HepG2 (cell line): ENCODE measurements at places on chromosomes 13 and 19. TPM values are rescaled to one million over a fixed set of nuclear protein-coding genes. Genes with fewer than 3 reads are reported as not detected.
A peak's percentile ranks its signal among the peaks of the same experiment; 100 is the strongest.

DNA sequence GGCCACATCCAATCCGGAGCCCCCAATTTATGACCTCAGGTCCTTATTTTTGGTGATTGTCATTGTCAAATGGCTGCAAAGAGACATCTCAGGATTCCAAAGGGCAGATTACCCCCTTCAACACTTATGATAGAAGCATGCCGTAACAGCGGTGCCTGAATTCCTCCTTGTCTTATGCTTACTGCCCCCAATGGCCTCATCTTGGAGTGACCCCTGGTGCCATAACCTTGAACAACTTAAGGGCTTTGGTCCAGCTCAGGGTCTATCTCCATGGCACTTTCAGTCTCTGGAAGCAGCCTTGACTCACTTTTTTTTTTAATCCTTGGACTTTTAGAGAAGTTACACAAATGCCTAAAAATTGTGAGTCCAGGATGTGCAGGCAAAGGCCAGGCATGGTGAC lies 171.6 kb upstream of the ZNF507 start:
- DNase-seq = no peak

DNA sequence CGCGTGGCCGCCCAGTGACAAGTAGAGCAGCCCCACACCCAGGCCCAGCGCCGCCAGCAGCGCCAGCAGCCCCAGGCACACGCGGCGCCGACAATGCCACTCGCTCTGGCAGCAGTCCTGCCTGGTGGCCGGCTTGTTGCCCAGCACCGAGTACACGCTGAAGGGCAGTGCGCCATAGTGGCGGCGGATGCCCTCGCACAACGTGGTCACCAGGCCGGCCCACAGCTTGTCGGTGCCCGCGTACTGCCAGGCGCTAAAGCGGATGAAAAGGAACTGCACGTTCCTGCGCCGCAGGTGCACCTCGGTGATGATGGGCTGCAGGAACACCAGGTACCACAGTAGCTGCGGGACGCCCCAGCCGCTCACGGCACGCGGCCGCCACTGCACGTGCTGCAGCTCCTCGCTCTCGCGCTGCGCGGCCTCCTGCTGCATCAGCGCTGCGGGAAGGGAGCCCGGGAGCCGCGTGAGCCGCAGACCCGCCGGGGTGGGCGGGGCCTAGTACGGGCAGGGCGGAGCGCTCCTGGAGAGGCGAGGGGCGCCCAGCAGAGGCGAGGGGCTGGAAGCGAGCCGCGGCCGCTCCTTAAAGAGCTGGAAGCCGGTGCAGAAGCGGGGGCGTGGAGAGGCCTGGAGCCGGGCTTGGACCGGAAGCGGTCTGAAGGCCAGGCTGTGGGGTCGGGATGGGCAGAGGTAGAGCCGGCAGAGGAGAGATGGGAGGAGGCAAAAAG lies 7.3 kb downstream of the NKPD1 start:
- DNase-seq = no peak

DNA sequence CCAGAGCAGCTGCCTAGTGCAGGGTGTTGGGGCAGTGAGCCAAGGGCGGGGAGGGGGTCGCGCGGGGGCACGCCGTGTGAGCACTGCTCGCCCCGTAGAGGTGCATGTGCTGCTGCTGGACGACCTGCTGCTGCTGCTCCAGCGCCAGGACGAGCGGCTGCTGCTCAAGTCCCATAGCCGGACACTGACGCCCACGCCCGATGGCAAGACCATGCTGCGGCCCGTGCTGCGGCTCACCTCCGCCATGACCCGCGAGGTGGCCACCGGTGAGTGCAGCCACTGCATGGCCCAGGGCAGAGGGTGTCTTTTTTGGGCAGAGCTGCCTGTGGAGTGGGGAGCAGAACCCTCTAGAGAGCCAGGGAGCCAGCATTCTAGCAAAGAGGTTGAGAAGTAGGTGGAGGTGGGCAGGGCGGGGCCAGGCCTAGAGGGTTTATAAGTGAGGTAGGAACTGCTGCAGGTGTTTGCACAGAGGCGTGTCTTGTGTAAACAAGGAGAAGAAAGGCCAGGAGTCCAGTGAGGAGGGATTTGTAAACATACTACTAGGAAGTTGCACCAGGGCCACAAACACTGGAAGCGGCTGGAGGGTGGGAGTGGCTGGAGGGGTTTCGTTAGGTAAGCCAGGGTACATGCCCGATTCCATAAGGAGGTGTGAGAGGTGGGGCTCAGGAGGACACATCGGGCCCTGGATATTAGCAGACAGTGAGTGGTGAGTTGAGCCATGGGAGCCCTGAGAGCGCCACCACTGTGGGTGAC lies 21.3 kb downstream of the ARHGEF1 start:
- DNase-seq = peak; percentile 92

- DNase-seq = no peak
These were observed 17.9 kb upstream of the FBL start for GRCh38 chr19:39864118-39864517.

DNA sequence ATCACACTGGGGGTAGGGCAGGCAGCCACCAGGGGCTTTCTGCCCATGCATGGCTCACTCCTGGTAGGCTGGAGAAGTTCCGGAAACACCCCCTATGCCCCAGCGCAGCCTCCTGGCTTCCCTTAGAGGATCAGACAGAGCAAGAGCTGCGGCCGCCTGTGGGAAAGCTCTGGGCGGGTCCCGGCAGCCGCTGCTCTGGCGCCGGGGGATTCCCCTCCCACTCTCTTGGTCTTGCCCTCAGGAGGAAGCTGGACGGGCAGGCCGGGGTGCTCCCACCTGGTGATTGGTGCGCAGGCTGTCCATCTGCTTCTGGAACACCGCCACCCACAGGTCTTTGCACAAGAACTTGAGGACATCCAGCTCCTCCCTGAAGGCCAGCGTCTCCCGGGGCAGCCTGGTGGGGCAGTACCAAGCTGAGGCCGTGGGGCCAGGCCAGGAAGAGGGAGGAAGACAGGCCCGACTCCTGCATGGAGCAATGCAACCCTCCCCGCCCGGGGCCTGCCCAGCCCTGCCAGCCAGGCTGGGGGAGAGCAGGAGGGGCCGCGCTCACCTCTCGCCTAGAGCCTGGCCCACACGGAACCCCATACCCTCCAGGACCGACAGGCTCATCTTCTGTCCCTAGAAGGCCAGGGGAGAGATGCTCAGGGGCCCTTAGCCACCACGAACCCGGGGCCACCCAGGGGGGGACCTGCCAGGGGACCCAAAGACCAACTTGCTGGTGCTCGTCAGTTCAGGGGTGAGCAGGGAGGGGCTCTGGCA lies 4.0 kb upstream of the NKPD1 start:
- DNase-seq = peak; percentile 79

The HIF3A gene
- total RNA-seq = 0.09 TPM in 1 of 2 replicates, not detected in the other

The B3GNT8 gene
- 1.9 and 2.3 TPM in 2 replicates for total RNA-seq
